Stimulated activated CD8-positive, alpha-beta memory T cell treated with anti-CD3 and anti-CD28 coated beads, Interleukin-4, amount 100 ng/mL, for 4 hours (primary cell): ENCODE measurements at places on chromosomes 3 and 15.

- DNase-seq = no peak
Observed at GRCh38 chr3:66487465-66487864, 13.4 kb downstream of the LRIG1 start.

DNA sequence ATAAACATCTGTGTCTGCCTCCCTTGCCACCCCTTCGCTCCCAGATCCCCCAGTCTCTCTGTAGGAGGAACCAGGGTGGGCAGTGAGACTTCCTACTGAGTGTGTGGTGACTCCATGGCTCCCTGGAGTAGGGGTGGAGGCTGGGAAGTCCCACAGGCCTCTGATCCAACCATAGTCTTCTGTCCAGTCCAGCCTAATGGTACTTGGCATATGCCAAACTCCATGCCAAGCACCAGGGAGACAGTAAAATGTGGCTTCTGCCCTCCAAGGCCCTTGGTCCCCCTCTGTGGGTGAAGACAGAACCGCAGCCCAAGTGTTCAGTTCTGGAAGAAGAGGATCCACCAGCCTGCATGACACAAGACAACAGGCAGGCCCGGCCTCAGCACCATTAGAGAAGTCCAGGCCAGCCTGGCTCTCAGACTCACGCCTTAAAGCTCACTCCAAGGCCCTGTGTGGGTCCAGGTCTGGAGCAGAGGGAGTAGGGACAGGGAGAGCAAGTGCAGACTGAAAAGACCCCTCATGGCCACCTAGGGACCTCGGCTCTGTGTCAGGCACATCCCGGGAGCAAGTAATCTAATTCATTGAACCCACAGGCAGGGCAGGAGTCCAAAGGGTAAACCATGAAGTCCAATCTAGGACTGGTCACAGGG is 112.7 kb downstream of the ETFA start:
- no peak for DNase-seq

GRCh38 chr3:125281381-125281780 is 68.8 kb upstream of the SLC12A8 start:
- DNase-seq = no peak

- peak; percentile 34 for DNase-seq
Observed at GRCh38 chr15:56365075-56365711, at the start of gene TEX9. Gene TEX9 (plus strand): TSS chr15:56365426. CDS start chr15:56365451, 25 bp downstream.

- no peak for DNase-seq
Observed at GRCh38 chr15:38506997-38507396, 53.1 kb downstream of the FAM98B start.

DNA sequence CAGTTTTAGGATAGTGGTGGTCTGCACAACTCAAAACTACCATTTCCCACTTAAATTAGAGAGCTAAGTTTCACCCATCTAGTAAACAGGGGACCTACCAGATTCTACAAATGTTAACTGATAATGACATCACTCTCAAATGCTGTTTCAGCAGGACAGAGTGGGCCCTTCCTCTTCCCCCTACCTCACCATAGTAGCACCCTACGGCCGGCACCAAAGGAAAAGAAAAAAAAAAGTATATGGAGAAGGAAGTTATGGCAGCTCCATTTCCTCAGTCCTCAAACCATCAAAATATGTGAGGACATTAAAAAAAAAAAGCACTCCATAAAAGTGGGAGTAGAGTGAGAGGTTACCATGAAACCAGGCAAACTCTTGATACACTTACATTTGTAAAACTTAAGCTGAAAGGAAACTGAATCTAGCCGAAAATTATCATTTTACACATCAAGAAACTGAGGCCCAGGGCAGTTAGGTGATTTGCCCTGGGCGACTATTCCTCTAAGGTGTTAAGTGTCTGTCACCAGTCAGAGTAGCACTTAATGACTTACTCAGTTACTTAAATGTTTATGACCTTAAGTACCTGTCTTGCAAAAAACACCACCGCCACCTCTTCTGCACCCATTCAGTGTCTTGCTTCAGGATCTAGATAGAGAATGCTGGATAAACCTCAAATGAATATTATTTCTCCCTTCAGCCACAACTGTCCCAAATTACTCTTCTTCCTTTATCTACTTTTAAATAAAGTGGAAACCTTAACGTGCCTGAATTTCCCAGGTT is 2.7 kb downstream of the MSL2 start:
- no peak for DNase-seq

GRCh38 chr3:150889106-150889505 is 16.1 kb downstream of the MINDY4B start:
- DNase-seq = no peak

DNA sequence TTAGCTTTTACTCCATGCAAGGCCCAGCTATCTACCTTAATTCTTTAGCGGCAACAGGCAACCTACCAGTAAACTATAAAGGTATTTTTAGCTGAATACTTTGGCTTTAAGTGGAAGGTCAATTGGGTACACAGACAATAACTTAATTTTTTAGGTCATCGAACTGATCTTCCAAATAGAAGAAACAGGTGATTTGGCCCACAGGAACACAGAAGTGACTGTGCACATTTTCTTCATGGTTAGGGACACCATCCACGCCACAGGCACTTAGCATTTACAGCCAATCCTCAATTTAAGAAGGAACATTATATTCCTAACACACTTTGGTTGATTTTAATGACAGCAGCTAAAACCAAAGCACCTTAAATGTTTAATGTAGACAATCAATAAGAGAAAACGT is 1.9 kb downstream of the ARPP19 start:
- no peak for DNase-seq

- no peak for DNase-seq
Observed at GRCh38 chr15:56815247-56815646, 81.9 kb upstream of the ZNF280D start.

DNA sequence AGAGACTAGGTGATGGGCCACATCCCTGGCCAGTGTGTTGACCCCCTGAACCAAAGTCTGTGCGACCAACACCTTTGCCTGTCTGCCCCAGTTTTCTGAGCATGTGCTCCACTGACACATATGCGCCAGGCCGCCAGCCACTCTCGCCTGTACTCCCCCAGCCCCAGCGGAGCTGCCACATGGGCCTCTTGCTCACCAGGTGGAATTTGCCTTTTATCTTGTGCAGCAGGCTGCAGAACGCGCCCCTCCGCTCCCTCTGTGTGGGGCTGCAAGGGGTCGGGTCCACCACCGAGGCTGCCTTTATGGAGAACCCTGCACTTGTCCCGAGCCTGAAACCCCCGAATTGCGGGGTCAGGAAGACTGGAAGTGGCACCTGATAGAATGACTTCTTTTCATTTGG is 405.7 kb upstream of the NPAP1 start:
- DNase-seq = no peak

DNA sequence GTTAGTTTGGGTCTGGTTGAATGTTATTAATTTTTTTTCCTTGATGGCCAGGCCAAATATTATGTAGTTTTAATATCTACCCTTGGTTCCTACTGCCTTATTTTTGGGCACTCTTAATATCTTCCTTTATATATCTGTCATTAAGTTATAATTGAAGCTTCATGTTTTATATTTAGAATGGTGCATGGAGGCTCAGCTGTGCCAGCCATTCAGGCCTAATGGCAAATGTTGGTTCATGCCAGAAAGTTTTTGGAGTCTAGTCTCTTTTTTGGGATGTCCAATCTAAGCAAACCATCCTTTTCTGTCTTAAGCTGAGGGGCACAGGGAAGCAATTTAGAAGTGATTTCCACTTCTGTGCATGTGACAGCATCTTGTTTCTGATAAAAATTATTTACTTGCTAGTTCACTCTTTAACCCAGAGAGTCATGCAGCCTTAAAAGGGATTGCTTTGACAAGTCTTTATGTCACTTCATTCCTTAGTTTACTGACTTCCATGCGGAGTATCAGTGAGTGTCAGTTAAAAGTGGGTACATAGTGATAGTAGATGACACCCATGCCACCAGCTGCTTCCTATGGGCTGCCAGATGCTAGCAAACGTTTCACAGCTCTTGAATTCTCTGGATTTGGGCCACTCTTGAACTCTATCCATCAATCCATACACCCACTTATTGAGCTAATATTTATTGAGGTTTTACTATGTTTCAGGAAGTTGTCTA is 33.0 kb downstream of the MITF start:
- no peak for DNase-seq

- DNase-seq = no peak
Observed at GRCh38 chr15:40287968-40288367, 5.1 kb upstream of the ANKRD63 start.

DNA sequence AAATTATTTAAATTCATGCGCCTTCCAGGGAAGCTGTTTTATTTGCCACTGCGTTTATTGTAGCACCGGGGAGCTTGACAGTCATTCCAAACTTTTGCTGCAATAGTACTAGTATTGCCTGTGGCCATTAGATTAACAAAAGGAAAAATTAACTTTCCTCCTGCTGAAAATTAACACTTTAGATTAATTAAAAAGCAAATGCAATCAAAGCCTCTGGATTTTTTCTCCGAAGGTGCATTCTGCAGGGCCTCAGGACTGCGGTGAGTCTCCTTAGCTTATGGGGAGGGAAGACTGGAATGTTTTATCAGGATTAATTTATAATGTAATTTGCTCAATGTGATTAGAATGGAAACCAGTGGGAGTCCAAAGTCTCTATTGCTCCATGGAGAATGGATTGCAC is 456.4 kb upstream of the CFAP20DC start:
- DNase-seq = no peak

- DNase-seq = no peak
Observed at GRCh38 chr3:151351219-151351618, 21.9 kb upstream of the P2RY13 start.

DNA sequence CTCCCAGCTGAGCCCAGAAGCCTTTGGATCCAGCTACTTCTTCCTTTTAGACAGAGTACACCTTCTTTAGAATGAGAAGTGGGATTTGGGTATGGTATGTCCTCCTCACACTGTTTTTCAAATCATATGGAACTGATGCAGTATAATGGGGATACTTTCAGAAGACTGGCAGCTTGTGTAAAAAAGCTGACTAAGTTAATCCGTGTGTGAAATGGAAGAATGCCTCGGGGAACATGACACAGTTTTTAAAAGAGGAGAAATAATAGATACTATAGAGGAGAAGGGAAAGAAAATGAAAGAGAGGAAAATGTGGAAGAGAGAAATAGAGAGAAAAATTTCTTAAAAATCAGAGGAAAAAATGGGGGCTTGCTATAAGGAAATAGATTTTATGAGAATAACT is 47.7 kb downstream of the TUSC7 start:
- no peak for DNase-seq

DNA sequence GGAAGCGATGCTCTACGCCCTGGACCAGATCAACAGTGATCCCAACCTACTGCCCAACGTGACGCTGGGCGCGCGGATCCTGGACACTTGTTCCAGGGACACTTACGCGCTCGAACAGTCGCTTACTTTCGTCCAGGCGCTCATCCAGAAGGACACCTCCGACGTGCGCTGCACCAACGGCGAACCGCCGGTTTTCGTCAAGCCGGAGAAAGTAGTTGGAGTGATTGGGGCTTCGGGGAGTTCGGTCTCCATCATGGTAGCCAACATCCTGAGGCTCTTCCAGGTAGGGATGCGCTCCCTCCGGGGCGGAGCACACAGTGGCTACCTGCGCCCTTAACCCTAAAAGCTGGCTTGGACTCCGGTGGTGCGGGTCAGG is 698 bp downstream of the GRM7 start:
- no peak for DNase-seq

DNA sequence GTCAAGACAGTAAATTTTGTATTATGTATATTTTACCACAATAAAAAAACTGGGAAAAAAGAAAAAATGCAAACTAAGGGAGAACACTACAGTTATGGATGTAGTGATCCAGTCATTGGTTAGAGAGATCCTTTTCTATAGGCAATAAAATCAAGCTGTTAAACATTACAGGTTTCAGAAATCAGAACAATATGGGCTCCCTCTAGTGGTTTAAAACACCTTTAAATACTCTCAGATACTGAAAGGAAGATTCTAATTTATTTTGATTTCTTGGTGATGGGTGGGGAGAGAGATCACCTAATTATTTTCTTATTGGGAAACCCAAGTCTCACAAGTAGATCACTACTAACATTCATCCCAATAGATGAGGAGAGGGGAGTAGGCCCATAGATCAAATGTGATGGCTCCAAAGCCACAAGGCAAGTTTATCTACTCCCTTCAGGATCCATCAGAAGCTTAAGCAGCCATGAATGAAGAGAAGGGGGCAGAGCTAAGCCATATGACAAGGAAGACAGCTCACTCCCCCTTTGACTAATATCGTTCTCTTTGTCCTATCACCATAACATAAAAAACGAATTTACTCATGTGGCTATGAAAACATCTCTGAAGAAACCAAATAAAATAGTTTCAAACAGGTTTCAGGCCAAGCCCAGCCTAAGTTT is 118.6 kb downstream of the ANO10 start:
- DNase-seq = no peak

DNA sequence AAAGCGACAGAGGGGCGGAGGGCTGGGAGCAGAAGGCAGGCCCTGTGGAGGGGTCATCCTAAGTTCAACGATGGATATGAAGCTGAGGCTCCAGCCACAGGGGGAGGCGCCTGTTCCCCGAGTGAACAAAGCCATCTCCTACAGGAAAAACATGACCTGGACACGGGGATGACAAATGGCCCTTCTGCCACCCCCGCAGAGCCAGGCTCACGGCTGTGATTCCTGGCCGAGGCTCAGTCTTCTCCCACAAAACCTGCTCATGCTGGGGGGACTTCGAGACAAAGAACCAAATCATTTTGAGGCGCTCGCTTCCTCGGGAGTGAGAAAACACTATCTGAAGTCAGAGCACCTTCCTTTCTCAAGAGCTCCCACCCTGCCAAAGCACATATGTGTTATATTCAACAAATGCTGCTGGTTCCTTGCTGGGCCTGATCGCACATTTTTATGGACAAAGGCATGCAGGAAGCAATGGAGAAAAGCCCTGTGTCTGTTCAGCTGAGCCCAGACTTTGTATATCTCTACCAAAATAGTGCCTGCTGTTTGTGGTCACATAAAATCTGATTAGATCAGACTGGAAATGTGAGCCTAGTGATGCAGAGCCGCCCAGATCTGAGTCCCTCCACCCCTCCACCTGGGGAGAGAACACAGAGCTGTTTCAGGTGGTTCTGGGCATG is 5.6 kb downstream of the RBP1 start:
- DNase-seq = no peak

GRCh38 chr3:120094776-120095225 is 554 bp upstream of the GSK3B start:
- no peak for DNase-seq

- no peak for DNase-seq
Observed at GRCh38 chr3:47041114-47041513, 61.6 kb downstream of the NBEAL2 start.

- no peak for DNase-seq
Observed at GRCh38 chr15:74822233-74822632, 4.2 kb upstream of the CPLX3 start.

DNA sequence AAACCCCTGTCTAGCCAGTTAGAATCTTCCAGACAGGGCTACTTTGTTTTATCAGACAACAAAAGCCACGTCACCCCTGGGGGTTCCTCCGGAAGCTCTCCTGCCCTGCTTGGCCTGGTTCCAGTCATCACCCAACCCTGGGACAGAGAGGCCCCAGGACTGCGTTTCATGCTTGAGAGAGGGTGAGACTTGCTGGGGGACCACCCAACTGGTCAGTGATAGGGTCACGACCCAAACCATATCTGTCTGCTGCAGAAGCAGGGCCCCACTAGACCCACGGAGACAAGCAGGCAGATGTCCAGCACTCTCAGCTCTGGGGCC is 1.2 kb downstream of the NT5DC2 start:
- no peak for DNase-seq

- no peak for DNase-seq
Observed at GRCh38 chr15:47473832-47474231, 243.5 kb upstream of the SEMA6D start.
